ENCODE measurements at places on chromosomes 7 and 10.

DNA sequence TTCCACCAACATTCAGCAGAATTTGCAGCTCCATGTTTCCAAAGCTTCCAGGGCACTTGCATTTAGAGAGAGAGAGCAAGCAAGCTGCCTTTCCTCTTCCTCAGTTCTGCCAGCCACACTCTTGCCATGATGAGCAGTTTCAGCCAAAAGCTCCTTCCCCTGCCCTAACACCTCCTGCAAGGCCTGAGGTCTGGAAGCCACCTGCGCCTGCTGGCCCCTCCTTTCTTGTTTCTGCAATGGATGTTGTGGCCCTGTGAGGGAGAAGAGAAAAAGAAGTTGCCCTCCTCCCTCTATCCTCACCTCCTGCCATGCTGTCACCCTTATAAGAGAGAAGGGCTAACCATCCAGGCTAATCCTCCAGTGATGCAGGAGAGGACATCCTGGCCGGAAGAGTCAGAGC is 48.7 kb downstream of the IKZF1 start:
- DNase-seq: no peak

DNA sequence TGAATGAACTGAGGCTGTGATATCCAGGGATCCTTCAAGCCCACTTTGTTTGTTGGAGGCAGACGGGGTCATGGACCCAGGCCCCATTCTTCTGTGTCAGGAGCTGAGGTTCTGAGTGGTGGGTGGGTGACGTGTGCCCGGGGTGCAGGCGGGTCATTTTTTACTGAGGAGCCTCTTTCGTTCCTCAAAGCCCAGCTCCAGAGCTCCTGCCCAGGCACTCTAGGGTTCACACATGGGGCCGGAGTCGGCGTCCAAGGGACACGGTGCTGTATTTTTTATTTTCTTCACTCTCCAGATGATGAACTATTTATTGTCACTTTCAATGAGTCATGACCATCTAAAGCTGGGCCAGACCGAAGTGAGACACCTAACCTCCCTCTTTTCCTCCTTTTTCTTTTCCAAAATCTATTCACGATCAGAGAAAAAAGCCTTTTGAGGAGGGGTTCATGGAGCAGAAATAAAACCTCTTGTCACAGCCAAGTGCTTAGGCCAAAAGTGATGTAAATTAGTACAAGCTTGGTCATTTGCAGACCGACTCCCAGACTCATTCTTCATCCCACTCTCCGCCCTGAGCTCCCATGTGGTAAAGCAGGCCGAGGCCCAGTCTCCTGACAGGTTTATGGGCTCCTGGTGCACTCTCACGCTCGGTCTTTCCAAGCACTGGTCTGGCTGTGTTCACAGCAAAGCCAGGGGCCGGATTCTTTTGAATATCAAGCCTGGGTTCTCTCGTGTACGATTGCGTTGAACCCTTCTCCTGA is 41.4 kb upstream of the PITRM1 start:
- DNase-seq: no peak

DNA sequence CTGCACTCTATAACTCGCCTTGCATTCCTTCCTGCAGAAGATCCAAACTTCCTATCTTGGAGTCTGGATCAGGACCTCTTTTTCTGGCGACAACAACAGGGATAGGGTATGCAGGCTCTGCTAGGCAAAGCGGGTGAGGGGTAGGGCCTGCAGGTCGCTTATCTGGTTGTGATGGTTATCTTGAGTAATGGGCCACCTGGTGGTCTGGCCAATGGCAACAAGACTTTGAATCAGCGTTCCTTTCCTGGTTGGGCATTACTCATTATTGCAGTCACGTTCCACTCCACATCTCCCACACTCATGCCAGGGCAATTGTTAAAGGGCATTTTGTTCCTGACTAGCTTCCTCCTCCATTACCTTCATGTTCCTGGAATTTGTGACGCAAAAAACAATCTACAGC is 48.4 kb upstream of the PLXDC2 start:
- no peak for DNase-seq

DNA sequence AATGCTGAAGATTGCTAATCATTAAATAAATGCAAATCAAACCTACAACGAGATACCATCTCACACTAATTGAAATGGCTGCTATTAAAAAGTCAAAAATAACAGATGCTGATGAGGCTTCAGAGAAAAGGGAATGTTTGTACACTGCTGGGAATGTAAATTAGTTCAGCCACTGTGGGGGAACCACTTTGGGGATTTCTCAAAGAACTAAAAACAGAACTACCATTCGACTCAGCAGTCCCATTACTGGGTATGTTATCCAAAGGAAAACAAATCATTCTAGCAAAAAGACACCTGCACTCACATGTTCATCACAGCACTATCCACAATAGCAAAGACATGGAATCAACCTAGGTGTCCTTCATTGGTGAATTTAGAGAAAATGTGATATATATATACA is 379.0 kb upstream of the CNTNAP2 start:
- no peak for DNase-seq
